ENCODE measurements at places on chromosomes 2 and 18. TPM values are rescaled to one million over a fixed set of nuclear protein-coding genes. Genes with fewer than 3 reads are reported as not detected.

The CBLN2 gene
- total RNA-seq: not detected

The SLC39A6 gene
- total RNA-seq: 91.9 TPM

The EVA1A gene
- total RNA-seq: 89.2 TPM

The PLB1 gene
- 0.90 TPM for total RNA-seq

The GALNT5 gene
- 73.6 TPM for total RNA-seq

The TTN gene
- total RNA-seq: 0.18 TPM

The ATAD2B gene
- total RNA-seq: 9.4 TPM

The VWA3B gene
- not detected for total RNA-seq

The SERPINB5 gene
- total RNA-seq: not detected

The PPP1CB gene
- total RNA-seq: 271 TPM

The BBS5 gene
- total RNA-seq: 1.4 TPM

The AQP12B gene
- total RNA-seq: not detected

All from IMR-90 (cell line).